ENCODE measurements at places on chromosomes 3 and 15.

DNA sequence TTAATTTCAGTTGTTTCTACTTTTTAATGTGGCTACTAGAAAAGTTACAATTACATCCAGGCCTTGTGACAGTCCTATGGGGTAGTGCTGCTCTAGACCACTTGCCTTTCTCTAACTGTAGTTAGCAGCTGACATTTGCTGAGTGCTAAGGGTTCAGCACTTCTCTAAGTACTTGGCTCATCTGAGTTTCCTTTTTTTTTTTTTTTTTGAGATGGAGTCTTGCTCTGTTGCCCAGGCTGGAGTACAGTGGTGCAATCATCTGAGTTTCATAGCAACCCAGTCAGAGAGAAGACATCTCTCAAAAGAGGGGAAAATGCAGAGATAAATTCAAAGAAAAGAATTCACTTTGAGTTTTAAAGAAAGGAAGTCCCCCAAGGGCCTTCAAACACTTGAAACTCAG lies 130.8 kb downstream of the MYLK start:
- no peak for DNase-seq

GRCh38 chr3:157502916-157503595 lies at the start of gene VEPH1:
Gene VEPH1 (minus strand): TSS chr3:157503416. CDS start chr3:157495349, 8,067 bp downstream.
- peak; percentile 4 for DNase-seq

GRCh38 chr3:123755085-123755484 lies 129.0 kb downstream of the MYLK start:
- no peak for DNase-seq

GRCh38 chr3:195565716-195566115 lies 18.0 kb downstream of the APOD start:
- no peak for DNase-seq

DNA sequence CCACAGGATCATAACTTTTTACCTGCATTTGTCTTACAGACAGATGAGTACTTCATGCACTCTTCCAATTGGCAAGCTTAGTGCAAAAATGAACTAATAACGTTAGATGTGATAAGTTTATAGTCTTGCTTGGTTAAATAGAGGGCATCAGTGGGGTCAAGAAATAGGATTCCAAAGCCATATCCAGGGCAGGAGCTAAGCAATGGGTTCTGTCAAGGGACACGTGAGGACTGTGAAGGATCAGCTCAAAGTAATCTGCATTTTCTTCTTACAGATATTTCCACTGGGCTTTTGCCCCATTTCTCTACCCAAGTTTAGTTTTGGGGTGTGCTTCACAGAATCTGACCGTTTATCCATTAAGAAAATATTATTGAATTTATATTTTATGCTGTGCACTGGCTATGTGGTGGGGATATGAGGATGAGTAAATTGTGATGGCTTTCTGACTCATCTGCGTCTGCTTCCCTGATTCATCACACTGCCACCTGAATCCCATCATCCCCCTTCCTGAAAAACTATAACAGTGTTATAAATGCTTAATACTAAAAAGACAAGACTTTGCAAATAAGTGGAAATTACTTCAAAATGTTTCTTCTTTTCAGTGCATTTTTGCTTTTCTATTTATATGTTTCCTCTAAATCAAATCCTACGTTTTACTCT lies 17.5 kb downstream of the PPP2R3A start:
- DNase-seq, result no peak

DNA sequence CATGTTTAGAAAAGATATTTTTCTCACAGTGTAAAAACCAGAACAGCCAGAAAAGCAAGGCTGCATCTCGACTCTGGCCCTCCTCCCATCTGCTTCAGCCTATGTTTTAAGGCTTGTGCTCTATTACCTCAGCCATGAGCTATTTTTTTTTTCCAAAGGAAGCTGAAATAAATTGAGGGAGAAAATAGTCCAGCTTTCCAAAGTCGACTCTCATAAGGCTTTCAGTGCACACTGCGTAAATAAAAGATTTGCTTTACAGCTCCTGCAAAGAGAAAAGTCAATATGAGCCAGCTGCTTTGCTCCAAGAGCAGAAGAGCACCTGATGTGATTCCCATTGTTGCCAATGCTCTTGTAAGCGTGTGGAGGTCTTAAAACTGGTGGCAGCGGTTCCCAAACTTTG lies 26.7 kb downstream of the SCG3 start:
- no peak for DNase-seq

DNA sequence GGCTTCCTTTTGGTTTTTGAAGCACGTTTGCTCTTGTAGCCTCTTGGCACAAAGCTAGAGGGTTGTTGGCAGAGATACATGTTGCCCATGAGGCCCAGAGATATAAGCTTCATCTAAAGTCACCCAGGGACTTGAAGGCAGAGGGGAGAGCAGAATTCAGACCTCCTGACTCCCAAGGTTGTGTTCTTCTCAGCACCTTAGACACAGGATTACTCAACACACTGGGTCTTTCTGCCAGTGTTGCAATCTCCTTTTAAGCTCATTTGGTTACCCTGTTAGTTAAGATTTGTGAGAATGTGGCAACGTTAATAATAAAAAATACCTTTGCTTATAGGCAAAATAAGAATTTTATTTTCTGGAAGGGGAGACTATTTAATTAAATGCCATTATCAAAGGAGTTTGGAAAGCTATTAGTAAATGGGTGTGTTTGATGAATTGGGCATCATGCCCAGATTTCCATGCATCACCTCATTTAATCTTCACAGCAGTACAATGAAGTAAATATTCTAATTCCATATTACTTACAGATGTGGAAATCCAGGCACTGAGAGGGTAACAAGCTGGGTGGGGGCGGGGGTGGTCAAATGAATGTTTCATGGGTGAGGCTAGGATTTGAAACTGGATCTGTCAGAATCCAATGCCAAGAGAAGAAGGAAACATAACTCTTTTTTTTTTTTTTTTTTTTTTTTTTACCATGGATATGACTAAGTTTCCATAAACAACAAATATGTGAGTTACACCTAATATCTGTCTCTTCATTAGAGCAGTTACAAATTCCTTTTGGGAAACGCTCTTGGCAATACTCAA lies 183.3 kb downstream of the NR1D2 start:
- DNase-seq, result no peak

GRCh38 chr15:77817434-77817833 lies 184.7 kb upstream of the LINGO1 start:
- peak; percentile 64 for DNase-seq

DNA sequence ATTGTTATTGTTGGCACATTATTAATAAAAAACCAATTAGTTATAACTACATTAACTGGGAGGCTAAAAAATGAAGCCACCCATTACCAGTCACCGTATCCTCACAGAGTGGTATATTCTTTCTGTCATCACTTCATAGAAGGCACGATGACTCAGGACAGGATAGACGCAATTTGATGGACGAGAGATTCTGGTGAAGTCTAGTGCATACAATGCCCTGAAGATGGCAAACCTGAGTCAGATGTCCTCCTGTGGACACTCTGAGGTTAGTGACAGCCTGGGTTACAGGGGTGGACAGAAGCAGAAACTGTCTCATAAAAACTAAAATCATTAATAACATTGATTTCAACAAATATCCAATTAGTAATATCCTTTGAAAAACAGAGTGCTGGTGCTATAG lies 150.3 kb downstream of the SLC9A9 start:
- DNase-seq, result no peak

DNA sequence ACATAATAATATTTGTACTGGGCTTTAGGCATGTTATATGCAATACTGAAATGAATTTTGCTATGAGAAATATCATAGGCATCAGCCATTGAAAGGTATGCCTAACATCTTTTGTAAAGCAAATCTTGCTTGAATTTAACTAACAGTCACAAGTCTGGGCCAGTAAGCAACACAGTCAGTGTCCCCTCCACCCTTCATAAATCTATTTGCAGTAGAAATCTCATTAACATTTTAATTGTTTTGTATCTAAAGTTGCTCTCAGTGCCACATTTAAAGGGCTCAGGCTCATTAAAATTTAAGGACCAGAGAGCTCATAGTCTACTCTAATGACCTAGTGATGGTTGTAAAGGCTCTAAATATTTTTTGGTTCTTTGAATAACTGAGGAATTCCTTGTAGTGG lies 167.2 kb upstream of the GOLIM4 start:
- DNase-seq, result no peak

GRCh38 chr3:4776399-4776979 lies 202.7 kb upstream of the BHLHE40 start:
- DNase-seq, result no peak

DNA sequence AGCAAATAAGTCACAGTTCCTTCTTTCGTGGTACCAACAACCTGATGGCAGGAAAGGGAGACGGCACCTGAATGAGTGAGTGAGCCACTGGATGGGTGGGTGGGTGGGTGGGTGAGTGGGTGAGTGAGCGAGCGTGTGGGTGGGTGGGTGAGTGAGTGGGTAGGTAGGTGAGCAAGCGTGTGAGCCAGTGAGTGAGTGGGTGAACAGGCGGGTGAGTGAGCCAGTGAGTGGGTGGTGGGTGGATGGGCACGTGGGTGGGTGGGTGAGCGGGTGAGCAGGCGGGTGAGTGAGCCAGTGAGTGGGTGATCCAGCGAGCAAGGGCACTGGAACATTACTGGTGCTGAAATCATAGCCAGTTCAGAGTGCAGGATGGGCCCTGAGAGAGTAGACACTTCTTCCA lies 152.8 kb downstream of the MEGF11 start:
- no peak for DNase-seq

- no peak for DNase-seq
These were observed 30.2 kb downstream of the MCCC1 start for GRCh38 chr3:183069086-183069485.

DNA sequence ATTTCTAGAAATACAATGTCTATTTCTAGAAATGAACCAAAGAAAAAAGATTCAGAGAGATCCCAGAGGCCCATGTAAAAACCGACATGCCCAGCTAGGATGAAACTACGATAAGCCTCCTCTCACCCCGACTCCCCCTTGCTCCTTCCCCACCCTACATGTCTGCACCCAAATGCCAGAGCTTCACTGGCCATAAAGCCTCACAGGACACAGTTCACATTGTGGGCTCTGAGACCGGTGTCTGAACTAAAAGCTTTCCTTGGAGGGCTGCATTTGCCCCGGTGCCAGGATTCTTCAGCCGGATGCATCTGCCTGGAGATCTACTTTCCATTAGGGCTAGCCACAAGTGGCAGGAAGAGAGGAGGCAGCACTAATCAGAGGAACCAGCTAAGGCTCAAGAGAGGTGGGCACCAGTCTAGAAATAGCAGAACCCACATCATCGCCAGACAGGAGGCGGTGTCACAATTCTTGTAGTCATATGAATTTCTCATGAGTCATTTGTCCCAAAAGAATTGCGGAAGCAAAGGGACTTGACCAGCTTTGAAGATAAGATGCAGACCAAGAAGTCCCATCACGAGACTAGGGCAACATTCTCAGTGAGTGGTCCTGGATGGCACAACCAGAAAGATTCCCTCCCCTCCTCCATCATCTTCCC lies 353.6 kb downstream of the NTRK3 start:
- DNase-seq, result no peak

DNA sequence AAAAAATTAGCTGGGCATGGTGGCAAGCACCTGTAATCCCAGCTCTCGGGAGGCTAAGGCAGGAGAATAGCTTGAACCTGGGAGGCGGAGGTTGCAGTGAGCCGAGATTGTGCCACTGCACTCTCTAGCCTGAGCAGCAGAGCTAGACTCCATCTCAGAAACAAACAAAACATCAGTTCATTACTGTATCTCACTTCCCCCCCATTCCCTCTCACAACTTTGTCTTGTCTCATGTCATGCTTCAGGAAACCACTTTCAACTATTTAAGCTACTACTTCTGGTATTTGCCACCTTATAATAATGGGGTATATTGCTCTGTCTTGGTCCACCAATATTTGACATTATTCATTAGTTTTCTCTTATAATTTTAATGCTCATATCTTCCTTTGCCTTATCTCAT lies 26.2 kb downstream of the PIK3CA start:
- DNase-seq, result no peak

- DNase-seq, result peak; percentile 7
These were observed 28.0 kb downstream of the TFG start for GRCh38 chr3:100737334-100737733.

DNA sequence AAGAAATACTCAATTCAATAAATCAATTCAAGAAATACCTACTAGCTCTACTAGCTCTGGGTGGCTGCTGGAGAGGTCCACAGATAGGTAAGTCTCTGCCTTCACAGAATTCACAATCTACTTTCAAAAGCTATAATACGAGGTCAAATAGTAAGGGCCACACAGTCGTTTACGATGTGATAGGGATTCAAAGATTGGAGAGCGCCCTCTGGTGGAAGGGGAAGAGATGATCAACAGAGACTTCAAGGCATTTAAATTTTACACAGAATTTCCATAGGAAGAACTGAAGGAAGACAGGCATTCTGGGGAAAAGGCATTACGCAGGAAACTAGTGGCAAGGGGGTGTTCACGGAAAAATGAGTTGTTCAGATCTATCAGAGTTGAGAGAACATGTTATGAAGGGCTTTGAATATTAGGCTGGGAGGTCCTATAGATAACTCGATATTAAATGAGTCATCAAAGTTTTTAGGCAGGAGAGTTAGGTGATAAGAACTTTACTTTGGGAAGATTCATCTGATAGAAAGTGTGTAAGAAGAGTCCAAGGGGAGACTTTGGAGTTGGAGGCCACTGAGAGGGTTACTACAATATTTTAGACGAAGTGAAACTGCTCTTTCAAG lies 128.8 kb downstream of the FRMD5 start:
- DNase-seq, result peak; percentile 46

DNA sequence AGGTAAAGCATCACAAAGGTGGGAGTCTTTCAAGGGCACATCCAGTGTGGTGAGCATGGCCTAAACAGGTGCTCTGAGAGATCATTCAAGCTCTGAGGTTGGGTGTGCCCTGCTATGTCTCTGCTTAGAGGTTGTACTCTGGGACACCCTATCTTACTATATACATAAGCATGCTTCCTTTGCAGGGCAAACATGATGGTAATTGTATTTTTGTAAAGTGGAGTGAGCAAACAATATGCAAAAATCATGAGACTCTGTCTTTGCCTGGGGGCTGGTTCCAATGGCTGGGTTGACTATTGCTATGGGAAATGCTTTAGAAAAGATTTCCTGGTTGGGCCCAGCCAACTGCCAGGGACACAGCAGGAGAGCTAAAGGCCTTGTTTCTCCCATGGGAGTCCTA lies 315.1 kb upstream of the TLE3 start:
- DNase-seq, result no peak

GRCh38 chr3:115676336-115676735 lies 53.0 kb downstream of the GAP43 start:
- DNase-seq, result no peak

All from H7 (cell line).